ENCODE measurements at places on chromosomes 7 and 10. TPM values are rescaled to one million over a fixed set of nuclear protein-coding genes. Genes with fewer than 3 reads are reported as not detected.

NOS3 gene
- 80.4 TPM for total RNA-seq

SEMA3D gene
- total RNA-seq: 3.1 TPM

RAMP3 gene
- total RNA-seq: 22.2 TPM

CPXM2 gene
- 6.7 TPM for total RNA-seq

ANXA8L1 gene
- 0.41 TPM for total RNA-seq

DPCD gene
- total RNA-seq: 20.9 TPM

SGCE gene
- 42.2 TPM for total RNA-seq

COL17A1 gene
- total RNA-seq: not detected

HOXA11 gene
- not detected for total RNA-seq

ZSCAN21 gene
- 8.6 TPM for total RNA-seq

TAS2R5 gene
- 0.72 TPM for total RNA-seq

PRF1 gene
- total RNA-seq: 0.81 TPM

CAV1 gene
- 357 TPM for total RNA-seq

- DNase-seq: no peak
Measured at GRCh38 chr7:35792472-35792871, 8.4 kb upstream of the SEPTIN7 start.

DNA sequence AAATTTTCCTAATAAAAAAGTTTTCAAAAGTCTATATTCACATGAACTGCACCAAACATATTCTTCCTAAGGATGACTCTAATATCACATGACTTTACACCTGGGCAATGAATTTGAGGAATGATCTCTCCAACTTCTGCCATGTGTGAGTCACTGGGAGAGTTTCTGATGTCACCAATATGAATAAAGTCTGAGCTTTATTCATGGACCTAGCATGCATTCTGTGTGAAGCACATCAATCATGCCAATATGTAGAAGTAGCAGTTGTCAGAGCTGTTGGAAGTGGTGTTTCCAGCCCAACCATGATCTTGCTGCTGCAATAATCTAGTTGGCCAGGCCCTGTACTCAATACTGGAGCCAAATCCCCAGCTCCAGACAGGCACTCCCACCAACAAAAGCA, 91.7 kb upstream of the IFRD1 start:
- no peak for DNase-seq

DNA sequence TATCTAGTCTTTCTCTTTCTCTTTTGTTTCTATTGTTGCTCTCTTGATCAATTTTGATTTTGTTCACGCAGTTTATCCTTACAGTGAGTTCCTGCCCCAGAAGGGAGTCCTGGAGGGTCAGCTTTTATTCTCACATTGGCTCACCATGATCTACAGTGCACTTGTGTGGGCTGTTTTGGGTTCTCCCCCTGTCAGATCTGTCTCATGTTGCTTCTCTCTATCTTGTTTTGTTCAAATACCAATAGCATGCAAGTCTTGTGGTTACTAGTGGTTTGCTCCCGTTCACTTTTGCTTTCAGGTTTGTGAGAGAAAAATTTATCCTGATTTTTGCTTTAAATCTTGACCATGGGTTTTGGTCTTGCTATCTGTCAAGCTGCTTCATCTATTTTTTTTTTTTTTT, 74.3 kb downstream of the PTN start:
- no peak for DNase-seq

DNA sequence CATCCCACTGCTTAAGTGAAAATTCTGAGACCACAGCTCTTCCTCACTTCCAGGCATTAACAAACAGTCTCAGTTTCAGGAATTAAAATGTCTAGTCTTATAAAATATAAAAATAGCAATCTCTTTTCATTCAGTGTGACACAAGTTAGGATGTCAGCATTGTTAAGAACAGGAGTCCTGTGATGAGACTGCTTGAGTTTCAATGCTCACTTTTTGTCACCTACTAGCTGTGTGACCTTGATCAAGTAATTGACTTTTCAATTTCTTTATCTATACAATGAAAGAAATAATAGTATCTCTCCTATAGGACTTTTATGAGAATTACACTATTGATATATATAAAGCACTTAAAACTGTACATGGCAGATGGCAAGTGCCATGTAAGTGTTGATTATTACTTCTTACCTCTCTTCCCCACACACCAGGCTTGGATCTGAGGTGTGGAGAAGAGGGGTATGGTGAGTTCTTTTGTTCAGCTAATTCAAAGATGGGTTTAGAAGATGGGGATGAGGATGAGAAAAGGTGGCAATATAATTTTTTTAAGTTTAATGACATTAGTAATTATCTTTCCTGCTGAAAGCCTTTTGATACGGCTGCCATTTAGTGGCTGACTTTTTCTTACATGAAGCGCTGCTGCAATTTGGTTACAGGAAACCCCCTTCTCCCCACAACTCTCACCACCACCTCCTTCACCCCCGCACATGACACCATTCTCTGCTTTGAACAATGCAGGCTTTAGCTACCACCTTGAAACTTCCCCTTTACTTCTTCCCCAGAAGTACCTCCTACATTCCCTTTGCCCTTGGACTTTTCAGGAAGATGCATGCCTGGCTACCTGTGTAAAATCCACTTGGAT, 20.8 kb upstream of the HYAL4 start:
- DNase-seq: no peak

DNA sequence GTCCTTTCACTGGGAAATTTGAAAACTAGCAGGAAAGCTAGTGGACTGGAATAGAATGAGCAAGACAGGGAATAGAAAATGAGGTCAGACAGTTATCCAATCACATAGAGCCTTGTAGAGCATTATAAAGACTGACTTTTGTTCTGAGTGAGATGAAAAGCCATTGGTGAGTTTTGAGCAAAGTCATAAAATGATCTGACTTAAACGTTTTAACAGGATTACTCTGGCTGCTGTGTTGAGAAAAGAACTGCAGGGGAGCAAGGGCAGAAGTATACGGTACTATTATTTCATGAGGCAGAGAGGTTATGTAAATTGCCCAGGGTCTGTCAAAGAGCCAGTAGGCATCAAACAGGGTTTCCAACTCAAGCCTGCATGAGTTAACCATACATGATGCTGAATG, 393.4 kb downstream of the TFEC start:
- DNase-seq: no peak

GRCh38 chr7:40586197-40586596, 451.4 kb downstream of the SUGCT start:
- DNase-seq: no peak

DNA sequence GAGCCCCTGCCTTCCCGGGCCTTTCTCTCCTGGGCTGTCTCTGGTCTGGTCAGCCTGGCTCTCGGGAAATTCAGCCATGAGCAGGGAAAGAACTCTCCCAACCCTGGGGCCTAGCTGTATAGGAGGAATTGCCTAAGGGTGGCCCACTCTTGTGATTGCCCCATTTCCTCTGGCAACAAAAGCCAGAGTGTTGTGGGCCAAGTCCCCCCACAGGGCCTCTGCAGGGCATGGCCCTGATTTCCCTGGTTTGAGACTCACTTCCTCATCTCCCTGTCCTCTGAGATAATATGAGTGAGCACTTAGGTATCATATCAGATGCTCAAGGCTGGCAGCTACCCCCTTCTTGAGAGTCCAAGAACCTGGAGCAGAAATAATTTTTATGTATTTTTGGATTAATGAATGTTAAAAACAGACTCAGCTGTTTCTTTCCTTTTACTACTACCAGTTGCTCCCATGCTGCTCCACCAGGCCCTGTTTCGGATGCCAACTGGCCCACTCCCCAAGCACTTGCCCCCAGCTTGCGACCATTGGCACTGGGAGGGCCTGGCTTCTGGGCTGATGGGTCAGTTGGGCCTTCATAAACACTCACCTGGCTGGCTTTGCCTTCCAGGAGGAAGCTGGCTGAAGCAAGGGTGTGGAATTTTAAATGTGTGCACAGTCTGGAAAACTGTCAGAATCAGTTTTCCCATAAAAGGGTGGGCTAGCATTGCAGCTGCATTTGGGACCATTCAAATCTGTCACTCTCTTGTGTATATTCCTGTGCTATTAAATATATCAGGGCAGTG, 11.4 kb downstream of the IRF5 start:
- peak; percentile 50 for DNase-seq

- DNase-seq: no peak
Measured at GRCh38 chr10:122541541-122542002, 19.0 kb upstream of the DMBT1 start.

GRCh38 chr10:117264782-117265181, 23.9 kb downstream of the SLC18A2 start:
- no peak for DNase-seq

- no peak for DNase-seq
Measured at GRCh38 chr7:116328161-116328560, 117.8 kb downstream of the TES start.

GRCh38 chr7:156722043-156722826, 81.7 kb downstream of the RNF32 start:
- no peak for DNase-seq

GRCh38 chr7:68256295-68256694, 1259.7 kb downstream of the TYW1 start:
- no peak for DNase-seq

DNA sequence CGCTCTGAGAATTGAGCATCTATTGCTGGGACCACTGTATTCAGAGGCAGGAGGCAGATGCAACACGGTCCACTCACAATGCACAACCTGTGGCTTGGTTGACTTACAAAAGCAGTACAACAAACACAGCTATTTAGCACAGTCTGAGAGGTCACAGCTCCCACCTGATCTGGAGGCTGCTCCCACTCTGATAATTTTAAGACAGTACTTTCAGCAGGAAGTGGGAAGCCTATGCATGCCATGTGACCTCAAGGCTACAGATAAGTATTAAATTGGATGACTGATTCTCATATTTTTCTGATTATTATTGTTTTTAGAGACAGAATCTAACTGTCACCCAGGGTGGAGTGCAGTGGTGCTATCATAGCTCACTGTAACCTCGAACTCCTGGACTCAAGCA, 659.3 kb downstream of the PARD3 start:
- no peak for DNase-seq

- peak; percentile 53 for DNase-seq
Measured at GRCh38 chr10:110151467-110151866, 55.9 kb upstream of the MXI1 start.

DNA sequence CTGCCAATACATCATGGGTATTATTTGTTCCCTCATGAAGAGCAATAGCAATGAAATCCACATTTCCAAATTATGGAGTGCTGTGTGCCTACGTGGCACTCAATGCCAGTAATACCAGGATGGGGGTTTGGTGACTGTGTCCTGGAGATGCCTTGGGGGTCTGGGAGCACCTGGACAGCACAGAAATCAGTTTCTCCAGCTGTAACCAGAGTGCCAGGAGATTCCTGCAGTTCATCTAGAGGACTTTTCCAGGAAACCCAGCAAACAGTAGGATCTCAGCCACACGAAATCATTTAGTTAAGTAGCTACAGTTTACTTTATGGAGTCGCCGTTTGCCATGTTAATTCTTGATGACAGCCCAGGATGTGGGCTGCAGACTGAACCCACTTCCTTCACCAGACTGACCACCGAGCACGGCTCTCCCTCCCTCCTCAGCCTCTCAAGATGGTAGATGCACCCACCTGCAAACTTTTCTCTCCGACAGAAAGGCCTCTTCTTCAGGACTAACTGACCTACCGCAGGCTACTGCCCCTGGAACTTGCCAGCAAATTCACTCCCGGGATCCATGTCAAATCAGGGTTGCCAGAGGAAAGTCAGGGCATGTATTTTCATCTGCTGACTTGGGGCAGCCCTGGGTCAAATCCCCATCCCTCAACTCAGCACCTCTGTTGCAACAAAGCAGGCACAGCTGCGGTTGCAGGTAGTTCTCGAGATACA, 30.3 kb downstream of the MKI67 start:
- DNase-seq: no peak

GRCh38 chr10:97895915-97896314, 46.3 kb downstream of the GOLGA7B start:
- no peak for DNase-seq

GRCh38 chr10:71249996-71250395, 37.6 kb downstream of the UNC5B start:
- DNase-seq: peak; percentile 47

DNA sequence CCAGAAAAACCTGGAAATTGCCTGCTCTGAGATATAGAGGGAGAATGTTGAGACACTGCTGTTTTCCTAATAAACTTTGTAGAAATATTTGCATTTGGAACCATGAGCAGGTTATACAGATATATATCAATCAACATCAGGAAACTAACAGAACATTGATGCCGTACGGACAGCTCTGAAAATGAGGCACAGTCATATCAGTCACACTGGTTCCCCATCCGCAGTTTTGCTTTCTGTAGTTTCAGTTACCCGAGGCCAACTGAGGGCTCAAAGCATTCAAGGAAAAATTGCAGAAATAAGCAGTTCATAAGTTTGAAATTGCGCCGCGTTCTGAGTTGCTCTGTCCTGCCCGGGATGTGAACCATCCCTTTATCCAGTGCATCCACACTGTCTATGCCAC, 137.9 kb downstream of the KLF6 start:
- no peak for DNase-seq

DNA sequence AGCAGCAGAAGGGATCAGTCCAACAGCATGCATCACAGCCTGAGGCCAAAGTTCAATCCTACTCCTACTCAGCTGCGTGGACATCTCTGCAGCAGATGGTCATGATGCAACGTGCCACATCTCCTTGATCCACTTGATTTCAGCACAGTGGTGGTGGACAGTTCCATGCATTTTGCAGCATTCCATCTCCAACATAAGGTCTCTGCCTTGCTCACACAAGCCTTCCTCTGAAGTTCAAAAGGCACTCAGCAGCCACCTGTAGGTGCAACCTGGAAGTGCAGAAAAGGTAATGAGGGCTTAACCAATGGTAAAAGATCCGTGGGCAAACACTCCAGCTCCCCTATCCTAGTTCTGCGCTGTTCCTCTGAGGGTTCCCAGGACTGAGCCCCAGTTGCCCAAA, 57.5 kb upstream of the CHCHD3 start:
- no peak for DNase-seq

DNA sequence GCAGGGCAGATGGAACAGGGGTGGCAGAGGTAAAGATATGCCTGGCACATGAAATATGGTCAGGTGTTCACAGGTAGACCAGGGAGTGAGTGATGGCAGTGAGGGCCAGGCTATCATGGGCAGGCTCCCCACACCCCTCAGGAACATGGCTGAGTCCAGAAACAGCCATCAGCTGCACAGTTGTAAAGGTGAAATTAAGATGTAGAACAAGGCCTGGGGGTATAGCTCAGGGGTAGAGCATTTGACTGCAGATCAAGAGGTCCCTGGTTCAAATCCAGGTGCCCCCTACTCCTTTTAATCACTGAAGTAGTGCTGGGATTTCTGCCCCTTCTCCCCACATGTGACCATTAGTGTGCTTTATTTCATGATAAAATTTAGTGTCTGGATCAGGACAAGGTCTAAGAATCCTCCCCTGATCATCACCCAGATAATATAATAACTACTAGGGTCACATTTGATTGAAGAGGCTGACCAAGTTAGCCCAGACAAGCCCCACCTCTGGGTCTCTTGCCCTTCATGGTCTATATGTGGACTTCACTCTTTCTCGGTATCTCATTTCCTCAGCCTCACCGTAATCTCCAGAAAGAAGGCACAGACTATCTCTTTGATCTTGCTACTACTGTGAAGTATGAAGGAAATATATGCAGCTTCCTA, 69.0 kb downstream of the ZNF783 start:
- DNase-seq: no peak

- DNase-seq: no peak
Measured at GRCh38 chr7:143361552-143362130, 872 bp downstream of the FAM131B start.

Data from right cardiac atrium (tissue), 5 donors.